ENCODE measurements at places on chromosomes 5 and 9.

GRCh38 chr9:133148199-133149129 is 15.2 kb downstream of the GBGT1 start:
- DNase-seq, result peak; percentile 45

DNA sequence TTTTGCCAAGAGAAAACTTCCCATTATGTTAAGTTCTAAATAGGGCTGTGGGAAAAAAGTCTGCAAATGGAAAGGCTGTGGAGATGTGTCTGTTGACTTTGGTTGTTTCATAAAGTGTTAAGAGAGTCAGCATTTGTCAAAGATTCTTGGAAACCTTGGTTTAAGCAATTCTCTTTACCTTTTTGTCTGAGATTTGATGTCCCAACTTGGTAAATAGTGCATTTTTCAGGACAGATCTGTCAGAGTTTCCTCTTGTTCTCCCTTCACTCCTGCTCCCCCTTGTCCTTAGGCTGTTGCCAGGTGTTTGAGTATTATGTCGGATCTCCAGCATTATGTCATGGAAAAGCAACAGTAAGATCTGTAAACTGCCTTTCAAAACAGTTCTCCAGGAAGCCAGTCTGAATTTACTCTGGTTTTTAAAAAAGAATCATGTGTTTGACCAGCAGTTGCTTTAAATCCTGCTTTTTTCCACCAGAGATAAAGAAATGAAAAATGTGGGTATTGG is 79.1 kb upstream of the ADAMTSL1 start:
- no peak for DNase-seq

DNA sequence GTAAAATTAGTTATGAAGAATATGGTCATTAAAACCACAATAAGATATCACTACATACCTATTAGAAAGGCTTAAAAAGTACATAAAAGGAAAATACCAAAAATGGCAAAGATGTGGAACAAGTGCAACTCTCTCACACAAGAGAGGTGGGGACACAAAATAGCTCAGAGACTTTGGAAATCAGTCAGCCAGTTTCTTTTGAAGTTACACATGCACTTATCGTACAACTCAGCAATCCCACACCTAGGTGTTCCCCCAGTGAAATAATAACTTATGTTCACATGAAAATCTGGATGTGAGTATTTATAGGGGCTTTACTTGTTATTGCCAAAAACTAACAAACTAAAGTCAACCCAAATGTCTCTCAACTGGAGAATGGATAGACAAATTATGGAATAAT is 9.8 kb upstream of the RICTOR start:
- no peak for DNase-seq

DNA sequence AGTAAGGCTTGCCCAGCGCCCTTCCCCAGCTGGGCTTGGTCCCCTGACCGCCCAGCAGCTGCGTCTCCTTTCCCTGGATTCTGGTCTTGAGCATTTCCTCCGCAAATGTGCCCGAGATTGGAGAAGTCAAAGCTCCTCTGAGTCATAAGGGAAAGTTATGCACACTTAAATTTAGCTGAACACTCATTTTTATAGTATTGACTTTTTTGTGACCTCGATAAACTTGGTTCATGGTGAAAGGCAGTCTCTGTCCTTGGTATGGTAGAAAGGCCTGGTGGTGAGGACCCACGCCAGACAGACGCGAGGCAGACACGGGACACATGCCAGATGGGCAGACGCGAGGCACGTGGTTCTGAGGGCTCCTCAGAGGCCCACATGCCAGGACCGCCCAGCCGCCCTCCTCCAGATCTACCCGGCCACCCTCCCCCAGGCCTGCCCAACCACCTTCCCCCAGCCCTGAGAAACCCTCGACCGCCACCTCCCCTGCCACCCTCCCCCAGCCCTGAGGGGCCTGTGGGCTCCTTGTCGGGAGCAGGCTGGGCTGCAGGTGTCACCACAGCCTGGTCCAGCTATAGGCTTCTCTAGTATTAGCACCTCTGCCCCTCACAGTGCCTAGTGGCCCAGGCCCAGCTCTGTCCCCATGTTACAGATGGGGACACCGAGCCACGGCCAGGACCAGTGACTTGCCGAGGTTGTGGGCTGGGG is 60.9 kb upstream of the CACNA1B start:
- DNase-seq, result no peak

- no peak for DNase-seq
These were observed 3.9 kb downstream of the MLLT3 start for GRCh38 chr9:20618361-20618802.

DNA sequence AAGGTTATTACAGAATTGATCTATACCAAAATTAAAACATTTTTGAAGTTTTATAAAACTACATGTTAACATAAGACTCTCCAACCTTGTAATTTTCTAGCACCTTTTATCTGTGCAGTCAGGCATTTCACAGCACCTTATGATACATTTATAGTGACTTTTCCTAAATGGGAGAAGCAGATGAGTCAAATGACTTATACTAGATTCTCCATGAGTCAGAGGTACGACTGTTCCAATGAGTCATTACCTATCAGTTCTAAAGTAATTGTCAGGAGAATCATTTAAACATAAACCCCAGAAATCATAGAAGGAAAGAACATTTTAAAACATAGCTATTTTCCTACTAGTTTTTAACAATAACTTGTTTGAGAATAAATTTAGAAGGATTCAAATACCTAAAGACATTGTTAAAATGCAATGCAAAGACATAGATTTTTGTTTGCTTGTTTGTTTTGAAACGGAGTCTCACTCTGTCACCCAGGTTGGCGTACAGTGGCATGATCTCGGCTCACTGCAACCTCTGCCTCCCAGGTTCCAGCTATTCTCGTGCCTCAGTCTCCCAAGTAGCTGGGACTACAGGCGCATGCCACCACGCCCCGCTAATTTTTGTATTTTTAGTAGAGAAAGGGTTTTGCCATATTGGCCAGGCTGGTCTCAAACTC is 34.7 kb upstream of the DMXL1 start:
- no peak for DNase-seq

DNA sequence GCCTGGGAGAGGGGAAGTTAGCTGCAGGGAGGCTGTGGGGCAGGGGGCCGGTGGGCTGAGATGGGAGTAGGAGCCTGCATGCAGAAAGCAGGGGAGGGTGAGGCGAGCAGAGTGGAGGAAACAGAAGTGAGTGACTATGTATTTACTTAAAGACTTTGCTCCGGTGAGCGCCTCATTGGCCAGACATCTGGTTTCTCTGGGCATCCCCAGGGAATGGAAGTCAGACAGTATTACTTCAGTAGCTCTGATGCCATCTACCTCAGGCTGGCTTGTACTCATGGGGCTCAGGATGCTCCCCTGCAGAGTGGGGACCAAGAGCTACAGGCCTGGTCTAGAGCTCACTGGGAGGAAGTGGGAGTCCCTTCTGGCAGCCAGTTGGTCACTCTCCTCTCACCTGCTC is 78.2 kb upstream of the ARAP3 start:
- DNase-seq, result no peak

- no peak for DNase-seq
These were observed 265.5 kb upstream of the ADAMTSL1 start for GRCh38 chr9:18208166-18209059.

- no peak for DNase-seq
These were observed 674 bp downstream of the TSPAN17 start for GRCh38 chr5:176647843-176648473.

- DNase-seq, result no peak
These were observed 195.9 kb upstream of the RAD23B start for GRCh38 chr9:107087222-107087621.

- no peak for DNase-seq
These were observed 86.0 kb upstream of the TBC1D2 start for GRCh38 chr9:98341157-98342097.

- no peak for DNase-seq
These were observed 34.5 kb upstream of the SLC36A2 start for GRCh38 chr5:151381899-151382298.

GRCh38 chr5:80036615-80037014 is 1.5 kb downstream of the THBS4 start:
- no peak for DNase-seq

- no peak for DNase-seq
These were observed 136.5 kb upstream of the STK32A start for GRCh38 chr5:147098233-147098790.

GRCh38 chr5:93120051-93120450 is 461.0 kb downstream of the NR2F1-AS1 start:
- no peak for DNase-seq

GRCh38 chr5:77743181-77743580 is 33.0 kb downstream of the TBCA start:
- DNase-seq, result no peak

GRCh38 chr9:99076483-99077171 is 28.3 kb upstream of the TGFBR1 start:
- DNase-seq, result no peak

- no peak for DNase-seq
These were observed 18.6 kb downstream of the ANKHD1 start for GRCh38 chr5:140420226-140420570.

DNA sequence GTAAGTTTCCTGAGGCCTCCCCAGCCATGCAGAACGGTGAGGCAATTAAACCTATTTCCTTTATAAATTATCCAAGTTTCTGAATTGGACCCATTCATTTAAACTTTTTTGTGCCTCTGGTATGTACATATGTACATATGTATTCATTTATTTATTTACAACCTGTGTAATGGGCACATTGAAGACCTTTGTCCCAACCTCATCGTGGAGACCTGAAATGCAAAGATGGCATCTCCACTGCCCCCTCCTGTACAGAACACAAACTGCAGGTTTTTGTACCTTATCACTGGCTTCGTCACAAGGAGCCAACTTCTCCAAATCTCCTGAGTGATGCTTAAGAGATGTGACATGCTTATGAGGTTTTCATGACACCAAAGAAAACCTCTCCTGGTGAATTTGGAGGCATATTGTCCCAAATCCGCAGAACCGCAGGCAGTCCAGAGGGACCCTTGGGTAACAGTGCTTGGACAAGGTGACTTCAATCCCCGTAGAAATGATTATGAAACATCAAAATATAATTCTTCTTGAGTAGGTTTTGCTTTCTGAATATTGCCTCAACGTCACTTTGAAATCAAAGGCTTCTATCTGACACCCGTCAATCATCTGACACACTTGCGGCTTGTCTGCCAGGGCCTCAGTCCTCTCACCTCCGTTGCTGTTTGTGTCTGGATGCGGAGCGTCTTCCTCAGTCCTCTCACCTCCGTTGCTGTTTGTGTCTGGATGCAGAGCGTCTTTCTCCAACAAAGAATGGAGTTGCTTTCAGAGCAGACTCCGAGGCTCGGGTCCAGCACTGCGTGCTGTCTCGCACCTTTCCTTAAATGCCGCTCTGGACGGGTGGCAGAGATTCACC is 135.0 kb upstream of the IRX4 start:
- no peak for DNase-seq

DNA sequence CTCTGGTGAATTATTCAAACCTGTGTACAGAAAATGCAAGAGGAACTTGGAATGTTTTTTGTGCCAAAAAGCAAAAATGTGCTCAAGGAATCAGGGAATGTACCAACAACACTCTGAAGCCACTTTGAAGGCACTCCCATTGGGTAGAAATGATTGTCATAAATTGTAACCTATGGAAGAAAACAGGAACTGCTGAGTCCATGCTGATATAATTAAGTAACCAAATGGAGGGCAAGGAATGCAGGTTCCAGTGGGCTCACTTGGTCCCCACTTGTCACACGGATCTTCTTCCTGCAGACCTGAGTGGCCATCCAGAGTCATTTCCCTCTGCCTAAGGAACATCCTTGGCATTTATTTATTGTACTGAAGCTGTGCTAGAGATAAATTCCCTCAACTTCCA is 2.9 kb upstream of the LCN6 start:
- no peak for DNase-seq

DNA sequence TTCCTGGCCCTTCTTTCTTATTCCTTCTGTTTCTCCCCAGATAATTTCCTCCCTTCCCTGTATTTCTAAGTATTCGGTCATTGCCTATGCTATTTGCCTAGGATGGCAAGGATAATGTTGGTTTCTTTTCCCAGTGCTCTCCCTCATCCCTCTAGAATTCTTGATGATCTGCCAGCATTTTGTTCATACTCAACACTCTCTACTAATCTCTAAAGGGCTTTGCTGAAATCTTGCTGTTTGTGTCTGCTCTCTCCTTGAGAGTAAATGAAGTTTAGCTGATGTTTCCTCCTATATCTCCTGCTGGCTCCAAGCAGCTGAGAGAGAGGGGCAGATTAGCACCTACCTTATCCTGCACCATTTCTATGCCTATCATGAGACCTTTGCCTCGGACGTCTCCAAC is 38.1 kb downstream of the AGXT2 start:
- DNase-seq, result no peak
